ENCODE measurements at places on chromosomes 12 and 14.
A peak's percentile ranks its signal among the peaks of the same experiment; 100 is the strongest.

GRCh38 chr14:95918466-95918865 lies 41.8 kb downstream of the TUNAR start:
- no peak for DNase-seq

DNA sequence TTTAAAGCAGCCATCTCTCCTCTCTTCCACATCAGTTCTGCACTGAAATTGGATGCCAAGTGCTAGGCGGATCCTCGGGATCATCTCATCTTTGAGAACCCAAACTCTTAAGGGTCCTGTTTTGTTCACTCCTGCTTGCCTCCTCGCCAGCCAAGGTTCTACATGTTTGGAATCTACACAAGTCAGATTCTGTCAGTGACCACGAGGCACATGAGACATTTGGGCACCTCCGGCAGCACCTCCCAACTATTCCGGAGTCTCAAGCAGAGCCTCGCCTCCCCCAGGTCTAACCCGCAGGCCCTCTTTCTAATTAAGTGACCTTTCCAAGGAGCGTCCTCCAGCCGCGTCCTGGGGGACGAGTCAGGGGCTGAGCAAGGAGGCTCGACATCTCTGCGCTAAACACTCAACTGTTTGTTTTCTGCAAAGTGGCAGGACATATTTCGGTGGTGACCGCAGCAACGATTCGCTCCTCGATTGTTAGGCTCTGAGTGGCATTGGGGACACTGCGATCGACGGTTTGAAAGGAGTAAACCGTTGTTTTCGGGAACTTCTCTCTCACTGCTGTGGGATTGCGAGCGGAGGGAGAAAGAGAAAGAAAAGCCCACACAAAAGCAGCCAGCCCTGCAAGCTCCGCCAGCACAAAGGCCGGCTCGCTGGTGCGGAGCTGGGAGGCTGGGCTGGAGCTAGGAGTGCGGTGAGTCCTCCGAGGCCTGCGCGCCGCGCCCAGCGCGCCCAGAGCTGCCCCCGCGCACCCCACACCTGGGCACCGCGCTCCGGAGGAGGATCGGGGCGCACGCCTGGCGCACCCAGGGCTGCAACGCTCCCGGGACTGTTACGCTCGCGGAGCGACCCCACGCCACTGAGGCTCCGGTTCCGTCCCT lies 640 bp downstream of the ARMH4 start:
- no peak for DNase-seq

GRCh38 chr14:74469548-74470518 lies 23.3 kb downstream of the NPC2 start:
- DNase-seq: no peak

DNA sequence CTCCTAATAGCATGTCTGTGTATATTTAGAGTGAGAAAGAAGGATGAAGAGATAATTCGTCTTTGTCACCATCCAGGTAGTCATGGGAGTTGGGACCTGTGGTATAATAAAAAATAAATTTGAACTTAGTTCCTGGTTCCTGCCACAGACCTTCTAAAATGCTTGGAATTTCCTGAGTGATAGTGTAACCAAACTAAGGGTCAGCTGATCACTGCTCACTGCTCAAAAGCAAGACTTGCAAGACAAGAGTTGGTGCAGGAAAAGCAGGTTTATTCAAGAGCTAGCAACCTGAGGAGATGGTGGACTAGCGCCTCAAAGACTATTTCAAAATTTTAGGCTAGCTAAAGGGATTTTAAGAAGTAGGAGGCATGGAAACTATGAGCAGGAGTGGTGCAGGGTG lies 19.1 kb downstream of the ANG start:
- no peak for DNase-seq

DNA sequence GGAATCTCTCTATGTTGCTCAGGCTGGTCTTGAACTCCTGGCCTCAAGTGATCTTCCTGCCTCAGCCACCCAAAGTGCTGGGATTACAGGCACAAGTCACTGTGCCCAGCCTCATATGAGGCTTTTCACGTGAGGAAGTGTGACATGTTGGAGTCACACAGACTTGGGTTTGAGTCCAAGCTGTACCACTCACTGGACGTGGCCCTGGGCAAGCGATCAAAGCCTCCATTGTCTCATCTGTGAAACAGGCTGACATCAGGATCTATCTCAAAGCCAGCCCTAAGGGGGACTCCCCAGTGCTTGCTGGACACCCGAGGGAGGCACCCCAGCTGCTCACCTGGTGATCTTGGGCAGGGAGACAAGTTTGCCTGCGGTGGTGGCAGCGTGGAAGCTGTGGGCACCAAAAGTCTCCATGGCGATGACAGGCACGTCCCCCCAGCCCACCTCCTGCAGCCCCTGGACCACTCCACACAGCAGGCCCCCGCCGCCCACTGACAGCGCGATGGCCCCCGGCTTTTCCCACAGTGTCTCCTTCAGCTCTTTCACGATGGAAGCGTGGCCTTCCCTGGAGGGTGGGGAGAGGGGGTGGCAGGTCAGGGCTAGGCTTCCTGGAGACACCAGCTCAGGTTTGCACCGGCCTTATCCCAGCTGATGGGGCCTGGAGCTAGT lies 6.7 kb downstream of the SDS start:
- no peak for DNase-seq

DNA sequence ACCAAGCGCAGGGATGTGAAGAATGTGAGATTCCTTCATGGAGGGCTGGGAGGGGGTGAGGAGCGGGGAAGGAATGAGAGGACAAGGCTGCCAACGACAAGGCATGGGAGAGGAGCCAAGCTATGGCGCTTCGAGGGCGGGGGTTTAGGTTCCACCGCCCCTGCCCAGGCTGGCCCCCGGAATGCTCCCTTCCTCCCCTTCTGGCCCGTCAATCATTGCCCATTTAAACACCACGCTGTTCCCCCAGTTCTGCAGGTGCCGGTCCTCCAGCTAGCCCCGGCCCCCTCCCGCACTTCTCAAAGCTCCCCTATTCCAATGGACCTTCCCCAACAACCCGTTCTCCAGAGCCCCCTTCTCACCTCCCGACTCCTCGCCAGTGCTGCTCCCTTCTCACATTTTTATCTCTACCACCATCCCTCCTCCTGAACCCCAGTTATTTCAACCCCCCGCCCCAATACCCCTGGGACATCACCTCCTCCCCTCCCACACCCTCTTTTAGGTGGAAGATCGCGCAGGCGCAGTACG lies 428 bp downstream of the RNF41 start:
- DNase-seq: peak; percentile 65

GRCh38 chr12:54954801-54955200 lies 29.8 kb downstream of the TESPA1 start:
- no peak for DNase-seq

DNA sequence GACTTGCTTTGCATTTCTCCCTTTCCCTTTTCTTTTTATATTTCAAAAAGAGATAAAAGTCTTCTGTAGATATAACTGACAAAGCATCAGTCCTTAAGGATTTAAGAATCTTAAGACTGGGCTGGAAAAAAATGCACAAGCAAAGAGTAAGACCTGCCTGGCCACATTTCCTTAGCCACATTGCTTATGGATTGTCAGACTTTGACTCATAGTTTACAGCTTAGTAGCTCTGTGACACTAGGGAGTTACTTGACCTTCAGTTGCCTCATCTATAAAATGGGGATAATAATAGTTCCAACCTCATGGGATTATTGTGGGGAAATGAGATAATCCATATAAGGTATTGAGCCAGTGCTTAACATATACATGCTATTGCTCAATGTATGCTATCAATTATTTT lies 66.4 kb upstream of the STK38L start:
- DNase-seq: no peak

DNA sequence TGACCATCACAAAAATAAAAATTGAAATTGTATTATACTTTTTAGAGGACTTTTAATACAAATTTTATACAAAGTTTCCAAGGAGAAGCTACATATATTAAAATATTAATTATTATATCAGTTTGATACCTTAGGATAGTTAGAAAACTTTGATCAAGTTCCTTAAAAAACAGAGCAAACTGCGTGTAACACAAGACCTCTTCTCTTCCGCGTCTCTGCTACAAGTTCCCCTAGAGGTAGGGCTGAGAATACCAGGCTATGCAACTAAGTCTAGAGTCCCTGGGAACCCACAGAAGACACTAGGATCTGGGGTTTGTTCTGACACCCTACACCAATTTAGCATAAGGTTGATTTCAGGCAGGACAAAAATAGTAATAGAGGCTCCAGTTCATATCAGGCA lies 319.0 kb downstream of the FOXG1 start:
- no peak for DNase-seq

GRCh38 chr14:32601069-32601468 lies 272.0 kb downstream of the AKAP6 start:
- no peak for DNase-seq

DNA sequence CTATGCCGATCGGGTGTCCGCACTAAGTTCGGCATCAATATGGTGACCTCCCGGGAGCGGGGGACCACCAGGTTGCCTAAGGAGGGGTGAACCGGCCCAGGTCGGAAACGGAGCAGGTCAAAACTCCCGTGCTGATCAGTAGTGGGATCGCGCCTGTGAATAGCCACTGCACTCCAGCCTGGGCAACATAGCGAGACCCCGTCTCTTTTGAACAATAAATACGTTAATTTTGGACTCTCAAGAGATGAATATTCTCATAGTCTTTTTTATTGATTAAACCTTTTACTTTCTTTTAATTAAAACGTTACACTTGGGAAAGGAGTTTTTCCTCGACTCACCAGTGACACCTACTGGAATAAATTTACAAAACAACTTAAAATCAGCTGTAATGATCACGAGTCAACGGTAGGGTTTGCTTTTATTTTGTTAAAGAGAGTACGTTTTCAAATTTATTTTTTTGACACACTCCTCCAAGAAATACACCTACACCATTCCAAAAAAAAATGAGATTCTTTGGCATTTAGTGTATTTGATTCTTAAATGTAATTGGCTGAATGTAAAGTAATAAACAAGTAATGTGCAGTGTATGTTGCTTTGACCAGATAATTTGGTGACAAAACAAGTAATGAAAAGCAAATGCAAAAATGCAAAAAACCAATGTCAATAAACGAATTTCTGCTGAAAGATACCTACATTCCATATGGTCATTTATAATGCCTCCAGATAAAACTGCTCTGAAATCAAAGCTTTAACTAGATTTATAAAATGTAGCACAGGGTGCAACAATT lies 687 bp upstream of the RPS29 start:
- peak; percentile 35 for DNase-seq

- no peak for DNase-seq
These were observed 421.7 kb downstream of the VRK1 start for GRCh38 chr14:97218691-97219430.

- no peak for DNase-seq
These were observed 6.7 kb downstream of the LRP1 start for GRCh38 chr12:57134949-57135348.

- no peak for DNase-seq
These were observed 23.9 kb downstream of the STX2 start for GRCh38 chr12:130815028-130815741.

DNA sequence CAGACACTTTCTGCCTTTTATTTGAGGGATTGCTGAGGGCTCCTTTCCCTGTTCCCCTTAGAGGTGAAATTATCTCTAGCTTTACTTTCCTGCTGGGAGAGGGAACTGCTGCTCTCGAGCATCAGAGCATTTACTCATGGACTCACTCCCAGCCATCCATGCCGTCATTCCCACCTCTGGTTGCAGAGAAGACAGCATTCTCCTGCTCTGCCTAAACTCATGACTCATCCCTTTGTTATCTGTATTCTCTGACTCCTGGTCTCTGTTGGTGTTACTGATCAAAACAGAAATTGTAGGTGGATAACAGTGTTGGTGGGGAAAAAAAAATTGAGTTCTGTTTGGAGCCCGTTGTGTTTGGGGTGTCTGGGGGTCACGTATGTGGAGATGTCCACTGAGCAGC lies 159.3 kb downstream of the TTC8 start:
- DNase-seq: no peak

DNA sequence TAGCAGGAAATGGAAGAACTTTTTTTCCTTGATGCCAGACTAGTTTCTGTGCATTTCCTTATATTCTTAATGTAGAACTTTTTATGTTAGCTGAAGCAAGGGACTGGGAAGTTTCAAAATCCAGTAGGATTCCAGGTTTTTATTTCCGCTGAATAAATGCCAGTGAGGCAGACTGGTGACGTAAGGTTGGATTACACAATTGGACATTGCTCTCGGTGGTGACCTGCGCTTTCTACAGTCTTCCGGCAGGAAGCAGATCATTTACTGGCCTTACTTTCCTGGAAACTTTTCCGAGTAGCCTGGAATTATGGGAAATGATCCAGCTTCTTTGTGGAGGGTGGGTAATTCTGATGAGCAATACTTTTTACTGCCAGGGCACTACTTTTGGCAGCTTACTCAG lies 3.6 kb downstream of the IFT43 start:
- no peak for DNase-seq

DNA sequence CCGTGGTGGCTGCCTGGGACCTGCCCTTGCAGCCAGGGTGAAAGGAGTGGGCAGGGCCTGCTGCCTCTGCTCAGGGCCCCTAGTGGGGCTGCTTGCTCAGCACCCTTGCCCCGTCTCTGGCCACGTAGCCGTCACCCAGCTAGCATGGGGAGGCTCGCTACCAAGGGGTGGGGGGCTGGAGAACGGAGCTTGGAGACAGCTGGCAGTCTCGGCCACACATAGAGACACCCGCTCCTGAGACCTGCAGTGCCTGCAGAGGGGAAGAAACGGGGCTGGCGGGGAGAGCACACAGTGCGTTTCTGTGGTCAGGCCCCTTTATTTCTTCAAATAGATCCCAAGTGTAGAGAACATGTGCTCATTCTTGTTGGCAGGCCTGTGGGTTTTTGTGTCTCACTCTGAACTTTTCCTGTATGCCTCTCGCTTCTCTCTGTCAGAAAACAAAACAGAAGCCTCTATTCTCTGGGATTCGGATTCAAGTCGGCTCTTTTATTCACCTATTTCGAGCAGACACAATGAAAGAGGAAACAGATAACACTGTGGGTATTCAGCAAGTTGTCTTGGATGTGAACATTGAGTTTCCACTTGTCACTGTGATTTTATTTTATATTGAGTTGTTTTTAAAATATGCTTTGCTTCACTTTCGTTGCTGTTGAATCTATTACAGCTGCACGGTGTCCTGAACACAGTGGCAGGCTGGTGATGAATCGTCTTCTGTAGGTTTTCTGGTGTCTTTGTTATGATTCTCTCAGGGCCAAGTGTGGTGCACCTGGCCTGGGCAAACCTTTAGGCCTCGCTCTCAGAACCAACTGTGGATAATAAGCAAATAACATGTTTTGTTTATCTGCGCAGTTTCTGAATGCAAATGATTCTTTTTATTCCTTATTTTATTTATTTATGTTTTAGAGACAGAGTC lies 26.5 kb downstream of the PACS2 start:
- no peak for DNase-seq

DNA sequence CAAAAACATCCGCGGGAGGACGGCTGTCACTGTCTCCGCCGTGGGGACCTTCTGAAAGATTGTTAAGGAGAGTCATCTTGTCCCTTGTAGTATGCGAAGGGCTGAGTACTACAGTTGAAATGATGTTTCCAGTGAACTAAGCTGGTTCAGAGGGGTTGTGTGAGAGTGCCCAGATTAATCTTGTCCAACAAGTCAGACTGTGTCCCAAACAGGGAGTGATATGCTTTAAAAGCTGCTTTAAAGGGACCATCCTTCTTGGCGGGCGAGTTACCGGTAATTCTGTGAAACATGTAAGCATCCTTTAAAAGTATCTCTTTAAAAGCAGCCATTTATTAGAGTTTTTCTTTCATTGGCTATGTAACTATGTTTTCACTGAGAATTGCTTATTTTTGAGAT lies 1.1 kb downstream of the WDR20 start:
- no peak for DNase-seq

- DNase-seq: no peak
These were observed 50.2 kb downstream of the TTLL5 start for GRCh38 chr14:75711105-75711795.

Data from left ventricle myocardium superior (tissue), 1 donor.